ENCODE measurements at places on chromosomes 5 and 9.
A peak's percentile ranks its signal among the peaks of the same experiment; 100 is the strongest.

DNA sequence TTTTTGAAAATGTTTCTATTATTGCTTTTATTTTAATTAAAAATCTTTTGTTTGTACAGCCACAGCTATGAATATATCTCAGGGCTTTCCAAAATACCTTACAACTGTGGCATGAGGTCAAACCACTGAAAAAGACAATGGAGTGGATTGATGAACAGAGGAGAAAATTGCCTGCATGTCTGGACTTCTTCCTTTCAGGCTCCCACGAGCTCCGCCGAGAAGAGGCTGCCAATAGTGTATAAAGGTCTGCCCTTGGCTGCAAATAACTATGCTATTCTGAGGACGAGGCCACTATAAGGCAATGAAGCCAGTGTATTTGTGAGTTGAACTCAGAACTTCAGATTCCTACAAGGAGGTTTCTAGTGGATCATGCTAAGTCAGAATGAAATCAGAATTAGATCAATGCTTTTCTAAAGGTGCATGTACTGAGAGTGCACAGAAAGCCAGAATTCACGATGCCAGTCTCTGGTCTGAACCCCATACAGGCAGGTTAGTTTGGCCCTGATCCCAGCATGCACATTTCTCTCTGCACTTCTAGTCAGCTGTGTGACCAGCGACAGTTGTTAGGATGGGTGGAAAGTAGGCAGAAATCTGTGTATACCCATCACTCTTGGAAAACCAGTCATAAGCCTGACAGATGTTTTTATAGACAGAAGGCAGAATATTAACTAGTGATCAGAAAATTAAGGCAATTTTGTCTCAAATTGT is 42.7 kb upstream of the PLPP1 start:
- peaks cover 34% of the 10 kb centered on the region for H3K4me1 ChIP-seq
- DNase-seq, result no peak
- no peak overlapping the region for H3K4me3 ChIP-seq

DNA sequence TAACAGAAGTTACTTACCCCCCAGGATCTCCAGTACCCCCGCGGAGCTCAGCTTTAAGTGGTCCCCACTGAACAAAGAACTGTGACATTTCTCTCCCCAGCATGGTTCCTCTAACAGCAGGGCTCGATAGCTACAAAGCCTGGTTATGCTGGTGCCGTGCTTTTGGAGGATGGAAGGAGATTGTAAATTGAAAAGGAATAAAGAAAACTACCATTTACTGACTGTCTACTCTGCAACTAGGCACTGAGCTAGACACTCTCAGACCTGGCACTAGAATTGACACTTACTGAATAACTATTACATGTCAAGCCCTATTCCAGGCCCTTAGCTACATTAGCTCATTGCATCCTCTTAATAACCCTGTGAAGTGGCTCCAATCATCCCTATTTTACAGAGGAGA is 145.3 kb downstream of the TTLL11 start:
- no peak overlapping the region for H3K27ac ChIP-seq
- peaks cover 2% of the 10 kb centered on the region for H3K27me3 ChIP-seq
- H3K4me1 ChIP-seq, result no peaks in the 10 kb centered on the region

DNA sequence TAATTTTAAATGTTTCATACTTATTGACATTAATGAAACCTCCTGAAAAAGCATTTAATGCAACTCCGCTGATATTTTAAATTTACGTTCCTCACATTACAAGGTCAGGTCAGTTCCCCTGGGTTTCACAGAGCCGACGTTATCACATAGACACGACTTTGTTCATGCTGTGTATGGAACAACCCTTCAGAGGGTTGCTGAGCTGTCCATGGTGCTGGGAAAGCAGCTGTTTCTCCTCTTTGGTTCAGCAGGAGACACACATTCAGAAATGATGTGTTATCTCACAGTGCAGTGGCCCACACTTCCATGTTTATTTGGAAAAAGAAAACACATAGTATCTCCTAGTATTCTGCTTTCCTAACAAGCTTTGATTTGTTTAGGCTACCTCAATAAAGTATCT is 53.5 kb downstream of the PPP2R2B start:
- no peak overlapping the region for H3K4me3 ChIP-seq
- no peaks in the 10 kb centered on the region for H3K27me3 ChIP-seq
- H3K36me3 ChIP-seq, result no peaks in the 10 kb centered on the region

GRCh38 chr5:67206929-67207328 is 10.3 kb upstream of the CD180 start:
- DNase-seq, result peak; percentile 97
- H3K27ac ChIP-seq, result peak overlapping the region; percentile 95
- H3K4me1 ChIP-seq, result peaks cover 71% of the 10 kb centered on the region
- H3K4me3 ChIP-seq, result peak overlapping the region; percentile 68
- H3K36me3 ChIP-seq, result peaks cover 6% of the 10 kb centered on the region
- no peaks in the 10 kb centered on the region for H3K27me3 ChIP-seq

- peaks cover 14% of the 10 kb centered on the region for H3K4me1 ChIP-seq
- H3K27ac ChIP-seq, result peak overlapping the region; percentile 30
- peaks cover 7% of the 10 kb centered on the region for H3K36me3 ChIP-seq
- H3K4me3 ChIP-seq, result peak overlapping the region; percentile 84
These were observed 9.5 kb downstream of the OTP start for GRCh38 chr5:77628840-77629508.
